ENCODE measurements at places on chromosomes 12 and 14. TPM values are rescaled to one million over a fixed set of nuclear protein-coding genes. Genes with fewer than 3 reads are reported as not detected.

DNA sequence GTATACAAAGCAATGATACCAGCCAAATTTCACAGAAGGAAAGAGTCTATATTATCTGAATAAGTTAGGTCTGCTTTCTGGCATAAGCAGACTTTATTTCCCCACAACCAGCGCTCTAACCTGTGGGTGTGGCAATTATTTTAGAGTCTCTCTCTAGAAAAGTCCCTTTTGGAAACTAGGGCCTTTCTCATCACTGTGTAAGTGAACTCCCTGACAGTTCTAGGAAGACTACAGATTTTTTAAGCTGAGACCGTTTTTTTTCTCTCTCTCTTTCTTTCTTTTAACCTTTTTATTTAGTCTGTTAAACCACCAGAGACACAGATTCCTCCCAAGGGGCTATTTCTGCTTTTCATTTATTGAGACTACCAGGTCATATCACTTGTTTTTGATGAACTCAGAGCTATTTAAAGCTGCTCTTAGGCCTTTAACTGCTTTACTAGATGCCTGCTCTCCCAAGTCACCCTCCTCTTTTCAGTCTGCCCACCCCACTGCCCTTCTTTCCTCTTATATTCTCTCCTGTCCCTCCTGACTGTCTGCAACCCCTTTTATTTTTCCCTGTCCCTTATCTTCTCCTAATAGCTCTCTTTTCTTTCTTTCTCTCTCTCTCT is 69.2 kb upstream of the ARHGAP5 start:
- no peaks in the 10 kb centered on the region for H3K36me3 ChIP-seq
- no peak overlapping the region for H3K4me3 ChIP-seq
- peaks cover 34% of the 10 kb centered on the region for H3K27me3 ChIP-seq
- peaks cover 45% of the 10 kb centered on the region for H3K4me1 ChIP-seq

- peaks cover 74% of the 10 kb centered on the region for H3K4me1 ChIP-seq
- H3K27ac ChIP-seq, result peak overlapping the region; percentile 22
- no peak overlapping the region for H3K4me3 ChIP-seq
- H3K36me3 ChIP-seq, result no peaks in the 10 kb centered on the region
- DNase-seq, result no peak
Measured at GRCh38 chr14:69651664-69652063, 40.3 kb downstream of the SUSD6 start.

- H3K36me3 ChIP-seq, result no peaks in the 10 kb centered on the region
- DNase-seq, result peak; percentile 95
- H3K27me3 ChIP-seq, result no peaks in the 10 kb centered on the region
- H3K4me3 ChIP-seq, result peak overlapping the region; percentile 78
Measured at GRCh38 chr14:50000380-50001150, 107.7 kb downstream of the ARF6 start.

DNA sequence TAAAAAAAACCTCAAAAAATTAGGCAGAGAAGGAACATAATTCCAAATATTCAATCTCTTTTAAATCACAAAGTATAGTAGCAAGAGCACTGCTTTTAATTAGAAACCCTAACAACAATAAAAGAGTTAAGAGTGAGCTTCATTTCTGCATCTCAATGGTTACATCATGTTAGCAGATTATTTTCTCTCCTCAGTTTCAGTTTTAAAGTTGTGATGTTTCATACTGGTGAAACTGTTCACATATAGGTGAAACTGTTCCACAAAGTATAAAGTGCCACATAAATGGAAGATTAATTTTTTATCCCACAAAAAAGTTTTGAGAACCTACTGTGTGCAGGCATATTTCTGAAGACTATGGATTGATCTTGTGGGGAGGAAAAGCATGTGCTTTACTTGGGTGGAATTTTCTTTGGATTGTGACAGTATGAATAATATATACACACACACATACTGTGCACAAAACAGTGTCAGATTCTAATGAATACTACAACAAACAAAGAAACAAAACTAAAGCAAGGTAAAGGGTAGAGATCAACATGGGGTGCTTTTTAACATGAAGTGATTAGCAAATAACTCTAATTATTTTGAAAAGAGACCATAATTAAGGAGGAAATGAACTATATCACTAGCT is 17.1 kb downstream of the LUM start:
- no peak for DNase-seq
- H3K4me3 ChIP-seq, result peak overlapping the region; percentile 75
- H3K27me3 ChIP-seq, result no peaks in the 10 kb centered on the region
- H3K36me3 ChIP-seq, result peaks cover 21% of the 10 kb centered on the region
- H3K4me1 ChIP-seq, result peaks cover 37% of the 10 kb centered on the region
- H3K27ac ChIP-seq, result peak overlapping the region; percentile 35

BMP4 gene
- total RNA-seq, result 4.3 TPM

DNA sequence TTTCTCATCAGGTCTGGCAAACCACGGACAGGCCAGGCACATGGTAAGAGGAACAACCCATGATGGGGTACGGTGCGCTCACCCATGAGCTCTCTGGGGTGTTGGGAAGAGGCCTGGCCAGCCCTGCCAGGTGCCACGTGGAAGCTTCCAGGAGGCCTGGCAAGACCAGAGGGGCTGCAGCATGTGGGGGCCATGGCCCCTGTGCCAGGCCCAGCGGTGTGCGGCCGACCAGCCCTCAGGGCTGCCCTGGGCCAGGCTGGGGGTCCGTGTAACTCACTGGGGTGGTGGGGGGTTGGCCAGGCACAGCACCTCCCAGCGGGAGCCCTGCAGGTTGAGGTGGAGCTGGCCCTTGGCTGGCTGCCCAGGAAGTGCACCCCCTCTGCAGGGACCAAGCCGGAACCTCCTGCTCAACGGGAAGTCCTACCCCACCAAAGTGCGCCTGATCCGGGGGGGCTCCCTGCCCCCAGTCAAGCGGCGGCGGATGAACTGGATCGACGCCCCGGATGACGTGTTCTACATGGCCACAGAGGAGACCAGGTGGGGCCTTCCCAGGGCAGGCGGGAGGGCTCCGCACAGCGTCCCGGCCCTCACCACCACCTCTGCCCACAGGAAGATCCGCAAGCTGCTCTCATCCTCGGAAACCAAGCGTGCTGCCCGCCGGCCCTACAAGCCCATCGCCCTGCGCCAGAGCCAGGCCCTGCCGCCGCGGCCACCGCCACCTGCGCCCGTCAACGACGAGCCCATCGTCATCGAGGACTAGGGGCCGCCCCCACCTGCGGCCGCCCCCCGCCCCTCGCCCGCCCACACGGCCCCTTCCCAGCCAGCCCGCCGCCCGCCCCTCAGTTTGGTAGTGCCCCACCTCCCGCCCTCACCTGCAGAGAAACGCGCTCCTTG is 4.9 kb upstream of the CRIP2 start:
- no peaks in the 10 kb centered on the region for H3K27me3 ChIP-seq
- H3K4me1 ChIP-seq, result no peaks in the 10 kb centered on the region
- H3K36me3 ChIP-seq, result no peaks in the 10 kb centered on the region
- no peak for DNase-seq
- no peak overlapping the region for H3K4me3 ChIP-seq
